Tongue (tissue), 3 donors: ENCODE measurements at places on chromosomes 6 and 20.

- DNase-seq = no peak
Measured at GRCh38 chr6:152050451-152051195, 243.1 kb downstream of the ESR1 start.

DNA sequence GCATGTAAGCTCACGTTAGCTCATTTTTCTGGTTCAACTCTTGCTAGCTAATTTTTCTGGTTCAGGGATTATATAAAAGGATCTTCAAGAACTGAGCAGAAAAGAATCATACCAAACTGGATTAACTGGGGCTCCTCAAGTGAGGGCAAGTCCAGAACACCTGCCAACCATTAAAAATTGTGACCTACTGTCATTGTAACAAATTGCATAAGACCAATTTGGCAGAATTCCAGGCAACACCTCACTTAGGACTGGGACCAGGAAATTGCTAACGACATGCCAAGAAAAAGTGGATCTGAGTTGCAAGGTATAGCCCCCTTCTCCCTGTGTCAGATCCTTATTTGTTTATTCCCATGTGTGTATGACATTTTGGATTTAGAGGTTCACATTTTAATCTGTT lies 216.6 kb downstream of the HIVEP2 start:
- peak; percentile 49 for DNase-seq

DNA sequence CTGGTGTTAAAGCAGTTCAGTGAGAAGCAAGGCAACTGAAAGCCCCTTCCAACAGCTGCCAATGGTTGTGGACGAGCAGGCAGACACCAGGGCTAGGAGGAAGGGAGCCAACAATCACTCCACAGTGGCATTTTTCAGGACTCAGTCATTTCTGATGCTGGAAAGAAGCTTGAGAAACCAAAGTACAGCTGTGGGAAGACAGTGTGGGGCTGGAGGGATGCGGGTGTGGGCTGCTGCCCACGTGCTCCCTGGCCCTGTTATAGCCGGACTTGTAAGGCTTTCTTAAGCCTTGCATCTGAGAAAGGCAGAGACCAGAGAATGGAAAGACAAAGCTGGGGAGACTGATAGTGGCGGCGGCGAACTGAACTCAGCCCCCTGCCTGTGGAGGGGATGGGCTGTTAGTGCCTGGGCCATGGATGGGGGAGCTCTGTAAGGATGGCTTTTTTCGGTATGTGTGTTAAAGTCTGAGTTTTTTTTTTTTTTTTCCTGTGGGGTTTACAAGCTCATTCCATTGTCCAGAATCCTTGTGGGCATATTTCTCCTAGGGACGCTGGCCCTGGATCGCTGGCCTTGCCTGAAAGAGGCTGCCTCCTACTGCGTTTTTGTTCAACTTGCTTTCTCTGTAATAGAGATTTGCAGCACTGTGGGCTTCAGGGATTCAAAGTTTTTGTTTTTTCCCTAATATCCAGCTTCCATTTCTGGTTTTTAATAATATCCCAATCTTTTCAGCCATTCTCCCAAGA lies 91.7 kb downstream of the GJA10 start:
- DNase-seq = peak; percentile 82

- no peak for DNase-seq
Measured at GRCh38 chr6:166764473-166765233, 137.6 kb upstream of the RPS6KA2 start.

- DNase-seq = no peak
Measured at GRCh38 chr6:16510245-16510644, 251.0 kb downstream of the ATXN1 start.

GRCh38 chr20:33005908-33006775 lies 1.4 kb upstream of the BPIFB2 start:
- no peak for DNase-seq

GRCh38 chr6:39945626-39946025 lies 11.4 kb upstream of the MOCS1 start:
- no peak for DNase-seq

DNA sequence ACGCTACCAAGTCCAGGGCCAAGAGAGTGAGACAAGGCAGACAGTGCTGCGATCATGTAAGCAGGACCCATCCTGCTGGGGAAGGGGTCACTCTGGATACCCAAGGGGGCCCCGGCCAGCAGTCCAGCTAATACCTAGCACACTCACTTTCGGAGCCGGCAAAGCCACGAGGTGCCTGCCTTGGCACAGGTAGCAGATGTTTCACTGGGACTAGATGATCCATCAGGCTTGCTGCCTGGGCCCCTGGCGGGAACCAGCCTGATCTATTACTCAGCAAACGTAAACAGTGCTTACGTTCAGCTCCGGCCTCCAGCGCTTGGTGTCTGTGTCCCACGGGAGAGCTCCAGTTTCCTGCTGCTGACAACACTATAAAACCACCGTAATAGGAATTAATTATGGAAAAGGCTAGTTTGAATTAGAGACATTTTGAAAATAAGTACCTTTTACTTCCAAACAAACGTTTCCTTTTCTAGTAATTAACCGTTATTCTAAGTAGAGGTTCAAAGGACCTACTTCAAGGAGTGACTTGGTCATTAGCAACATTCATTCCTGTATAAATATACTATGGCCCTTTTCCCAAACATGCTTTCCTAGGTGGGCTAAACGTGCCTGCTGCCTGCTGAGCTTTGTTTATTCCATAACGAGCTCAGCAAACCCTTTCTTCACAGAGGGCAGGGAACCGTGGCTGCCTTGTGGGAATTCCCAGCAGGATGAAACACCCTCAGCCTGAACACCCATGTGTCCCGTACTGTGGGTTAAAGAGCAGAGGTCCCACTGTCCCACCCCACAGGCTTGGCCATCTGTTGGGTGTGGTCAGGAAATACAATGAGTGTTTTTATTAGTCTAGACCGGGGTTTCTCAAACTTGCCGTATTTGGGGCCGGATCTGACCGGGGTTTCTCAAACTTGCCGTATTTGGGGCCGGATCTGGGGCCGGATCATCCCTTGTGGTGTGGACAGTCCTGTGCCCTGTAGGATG lies 18.4 kb downstream of the SLC22A23 start:
- DNase-seq = peak; percentile 68

DNA sequence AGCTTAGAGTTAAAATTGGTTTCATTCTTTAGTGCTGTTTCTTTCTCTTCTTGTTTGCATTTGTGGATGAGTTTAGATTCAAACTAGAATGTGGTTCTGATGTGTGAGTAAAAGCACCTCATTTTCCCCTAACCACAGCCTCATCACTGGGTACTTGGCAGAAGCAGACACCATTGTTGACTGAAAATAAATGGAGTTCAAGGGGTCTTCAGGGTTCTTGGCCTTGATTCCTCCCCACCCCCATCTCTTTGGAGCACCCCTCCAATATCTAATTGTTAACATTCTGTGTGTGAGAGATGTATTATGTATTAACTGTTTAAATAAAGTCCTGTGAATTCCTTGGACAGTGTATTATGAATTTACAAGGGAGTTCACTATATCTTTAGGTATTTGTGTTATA lies 59.6 kb downstream of the JARID2 start:
- no peak for DNase-seq

DNA sequence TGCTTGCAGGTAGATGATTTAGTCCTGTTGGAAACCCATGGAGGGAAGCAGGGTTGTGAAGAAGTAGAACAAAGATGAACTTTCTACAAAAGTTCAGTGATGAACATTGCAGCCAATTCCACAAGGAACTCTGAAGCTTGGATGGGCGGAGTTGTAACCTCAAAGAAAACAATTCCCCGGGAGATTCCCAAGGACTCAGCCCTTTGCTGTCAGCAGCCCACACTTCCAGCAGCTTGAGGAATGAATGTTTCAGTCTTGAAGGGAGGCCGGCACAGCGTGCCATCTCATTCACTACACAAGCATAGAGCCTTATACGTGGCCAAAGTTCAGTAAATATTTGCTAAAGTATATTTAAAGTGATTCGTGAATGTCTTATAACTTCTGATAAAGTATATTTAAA lies 269.4 kb downstream of the NKAIN2 start:
- no peak for DNase-seq

DNA sequence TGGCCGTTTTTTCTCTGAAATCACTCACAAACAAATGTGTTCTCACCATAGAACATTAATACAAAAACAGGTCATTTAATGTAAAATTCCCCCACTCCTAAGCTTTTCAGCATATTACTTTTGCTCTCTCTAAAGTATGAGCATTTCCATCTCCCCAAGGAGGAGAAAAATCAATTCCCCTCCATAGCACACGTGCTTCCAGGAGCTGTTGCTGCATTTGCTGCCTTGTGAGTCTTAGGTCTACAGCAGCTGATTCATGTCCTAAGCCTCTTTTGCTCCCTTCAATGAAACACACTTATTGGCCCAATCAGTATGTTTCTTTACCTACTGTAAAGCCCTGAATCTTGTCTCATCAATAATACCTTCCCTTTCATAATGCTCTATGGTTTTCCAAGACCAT lies 6.4 kb upstream of the COL9A1 start:
- DNase-seq = no peak

GRCh38 chr6:156662025-156662445 lies 115.1 kb upstream of the ARID1B start:
- DNase-seq = peak; percentile 15

GRCh38 chr6:71489736-71490135 lies 201.1 kb downstream of the OGFRL1 start:
- DNase-seq = no peak

- DNase-seq = no peak
Measured at GRCh38 chr20:17233626-17234025, 6.8 kb downstream of the PCSK2 start.

- DNase-seq = no peak
Measured at GRCh38 chr20:63737695-63737944, 1.2 kb downstream of the LIME1 start.

DNA sequence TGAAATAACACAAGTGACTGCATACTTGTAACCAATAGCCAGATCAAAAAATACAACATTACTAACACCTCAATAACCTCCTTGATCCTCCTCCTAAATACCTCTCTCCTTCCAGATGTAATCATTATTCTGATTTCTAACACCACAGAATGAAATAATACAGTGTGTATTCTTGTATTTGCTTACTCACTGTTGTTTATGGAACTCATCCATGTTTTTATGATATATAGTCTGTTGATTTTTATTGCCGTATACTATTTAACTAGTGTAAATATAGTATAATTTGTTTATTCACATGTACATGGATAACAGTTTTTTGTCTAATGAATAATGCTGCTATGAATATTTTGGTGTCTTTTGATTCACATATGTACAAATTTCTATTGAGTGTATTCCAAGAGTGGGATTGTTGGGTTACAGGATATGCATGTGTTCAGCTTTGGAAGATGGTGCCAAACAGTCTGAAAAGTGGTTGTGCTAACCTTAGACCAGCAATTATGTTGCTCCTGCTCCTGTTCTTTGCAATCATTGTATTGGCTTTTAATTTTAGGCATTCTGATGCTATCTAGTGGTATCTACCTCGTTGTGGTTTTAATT lies 11.5 kb downstream of the TTK start:
- no peak for DNase-seq
